CD4-positive, alpha-beta T cell treated with Interleukin-21 for 1 hour (primary cell): ENCODE measurements at places on chromosomes 11 and 22.

DNA sequence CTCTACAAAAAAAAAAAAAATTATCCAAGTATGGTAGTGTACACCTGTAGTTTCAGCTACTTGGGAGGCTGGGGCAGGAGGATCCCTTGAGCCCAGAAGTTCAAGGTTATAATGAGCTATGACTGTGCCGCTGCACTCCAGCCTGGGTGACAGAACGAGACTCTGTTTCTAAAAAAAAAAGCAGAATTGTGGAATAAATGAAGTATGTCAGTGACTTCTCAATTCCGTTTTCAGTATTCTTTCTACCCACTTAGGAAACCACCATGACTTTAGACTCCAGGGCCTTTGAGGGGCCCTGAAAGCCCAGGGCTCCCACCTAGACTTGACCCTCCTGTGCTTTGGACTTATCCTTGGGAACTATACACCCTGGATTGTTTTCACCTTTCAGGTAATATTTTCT is 6.5 kb upstream of the NUP160 start:
- no peak for DNase-seq

- DNase-seq: no peak
These were observed 600 bp upstream of the GPR83 start for GRCh38 chr11:94401773-94402265.

- DNase-seq: no peak
These were observed at the start of gene UCP3 for GRCh38 chr11:74008373-74009229. Gene UCP3, minus strand, starts transcription at chr11:74009085. Its CDS starts 2,043 bp downstream, at chr11:74007042.

DNA sequence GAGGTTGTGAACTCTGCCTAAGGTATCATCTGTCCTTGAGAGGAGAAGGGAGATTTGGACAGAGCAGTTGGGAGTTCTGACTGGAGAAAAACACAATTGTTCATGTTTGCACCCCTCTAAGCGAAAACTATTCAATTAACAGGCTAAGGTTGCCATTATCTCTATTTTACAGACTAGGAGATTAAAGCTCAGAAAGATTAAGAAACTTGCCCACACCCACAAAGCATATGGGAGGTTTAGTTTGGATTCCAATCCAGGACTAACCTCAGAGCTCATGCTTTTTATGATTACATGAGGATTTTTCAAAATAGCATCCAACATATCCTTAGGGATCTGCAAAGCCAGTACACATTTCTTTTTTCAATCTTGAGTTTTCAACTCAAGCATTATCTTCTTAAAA is 22.0 kb downstream of the GAB2 start:
- DNase-seq: no peak

- DNase-seq: no peak
These were observed 557.9 kb upstream of the CADM1 start for GRCh38 chr11:116062129-116062489.

GRCh38 chr11:118289401-118289800 is 15.1 kb upstream of the CD3E start:
- DNase-seq: no peak

- no peak for DNase-seq
These were observed 398.9 kb downstream of the ETS1 start for GRCh38 chr11:128188346-128189004.
